Effector CD8-positive, alpha-beta T cell (primary cell): ENCODE measurements at places on chromosomes 4 and X.
A peak's percentile ranks its signal among the peaks of the same experiment; 100 is the strongest.

- no peak for DNase-seq
Observed at GRCh38 chrX:40009462-40009851, 88.3 kb downstream of the BCOR start.

DNA sequence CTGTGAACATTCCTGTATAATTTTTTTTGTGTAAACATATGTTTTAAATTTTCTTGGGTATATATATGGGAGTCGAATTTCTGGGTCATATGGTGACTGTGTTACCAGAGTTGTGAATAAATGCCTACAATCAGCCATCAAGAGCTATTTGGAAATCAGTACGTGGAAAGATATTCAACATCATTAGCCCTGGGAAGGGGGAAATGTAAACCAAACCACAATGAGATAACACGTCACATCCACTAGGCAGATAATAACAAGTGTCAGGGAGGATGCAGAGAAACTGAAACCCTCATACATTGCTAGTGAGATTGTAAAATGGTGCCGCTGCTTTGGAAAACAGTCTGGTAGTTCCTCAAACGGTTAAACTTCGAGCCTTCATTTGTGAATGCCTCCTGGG, 43.9 kb downstream of the LUZP4 start:
- no peak for DNase-seq

DNA sequence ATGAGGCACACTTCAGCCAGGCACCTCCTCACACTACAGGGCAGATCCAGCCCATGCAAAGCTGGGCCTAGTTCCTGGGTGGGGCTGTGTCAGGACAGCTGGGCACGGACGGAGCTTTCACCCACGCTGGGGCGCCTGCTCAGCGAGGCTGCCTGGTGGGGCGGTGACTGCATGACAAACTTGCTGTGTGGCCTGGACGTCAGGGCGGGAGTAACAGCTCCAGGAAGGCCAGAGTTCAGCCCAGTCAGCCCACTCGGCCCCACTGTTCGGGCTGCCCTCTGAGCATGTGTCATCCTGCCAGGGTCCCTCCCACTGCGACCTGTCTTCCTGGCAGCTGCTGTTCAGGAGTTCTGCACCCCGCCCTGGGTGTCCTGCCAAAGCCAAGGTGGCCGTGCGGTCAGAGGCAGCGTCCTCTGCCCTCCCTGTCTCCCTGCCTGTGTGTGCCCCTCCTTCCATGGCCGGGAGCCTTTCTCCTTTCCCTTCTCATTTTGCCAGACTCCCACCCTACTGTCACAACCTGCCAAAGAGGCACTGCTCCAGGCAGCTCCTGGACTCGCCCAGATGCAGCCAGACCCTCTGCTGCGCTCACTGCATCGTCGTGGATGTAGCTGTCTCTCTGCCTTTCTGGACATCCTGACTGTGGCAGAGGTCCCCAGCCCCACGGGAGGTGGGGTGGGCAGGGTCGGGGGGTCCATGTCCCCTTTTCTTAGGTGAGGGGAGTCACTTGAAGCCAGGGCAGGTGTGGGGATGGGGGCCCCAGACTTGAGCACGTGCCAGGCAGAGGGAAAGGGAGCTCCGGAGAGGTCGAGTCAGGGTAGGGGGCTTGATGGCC, 33.0 kb upstream of the KIAA0232 start:
- no peak for DNase-seq

DNA sequence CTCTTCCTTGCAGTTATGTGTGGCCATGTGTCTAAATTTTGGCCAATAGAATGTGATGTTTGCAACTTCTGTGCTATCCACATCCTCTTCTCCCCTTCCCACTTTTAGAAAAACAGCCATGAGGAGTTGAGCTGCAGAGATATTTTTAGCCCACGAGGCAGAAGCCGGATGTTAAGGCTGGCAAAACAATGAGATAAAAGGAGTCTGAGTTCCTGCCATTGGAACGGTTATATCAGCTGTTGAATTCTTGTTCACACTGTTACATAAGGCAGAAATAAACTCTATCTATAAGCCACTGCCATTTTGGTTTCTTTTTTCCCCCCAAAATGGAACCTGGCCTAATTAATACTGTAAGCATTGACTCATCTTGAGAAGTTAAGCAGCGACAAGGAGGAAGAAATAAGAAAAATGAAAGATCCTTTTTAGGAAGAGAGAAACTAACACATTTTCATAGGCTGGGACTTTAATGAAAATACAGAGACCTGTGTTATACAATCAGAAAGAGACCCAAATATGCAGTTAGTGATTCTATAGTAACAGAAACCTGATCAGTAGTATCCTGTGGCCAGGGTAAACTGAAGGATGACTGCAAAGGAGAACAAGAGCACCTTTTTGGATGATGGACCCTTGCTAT, 200.5 kb downstream of the INPP4B start:
- DNase-seq, result no peak

DNA sequence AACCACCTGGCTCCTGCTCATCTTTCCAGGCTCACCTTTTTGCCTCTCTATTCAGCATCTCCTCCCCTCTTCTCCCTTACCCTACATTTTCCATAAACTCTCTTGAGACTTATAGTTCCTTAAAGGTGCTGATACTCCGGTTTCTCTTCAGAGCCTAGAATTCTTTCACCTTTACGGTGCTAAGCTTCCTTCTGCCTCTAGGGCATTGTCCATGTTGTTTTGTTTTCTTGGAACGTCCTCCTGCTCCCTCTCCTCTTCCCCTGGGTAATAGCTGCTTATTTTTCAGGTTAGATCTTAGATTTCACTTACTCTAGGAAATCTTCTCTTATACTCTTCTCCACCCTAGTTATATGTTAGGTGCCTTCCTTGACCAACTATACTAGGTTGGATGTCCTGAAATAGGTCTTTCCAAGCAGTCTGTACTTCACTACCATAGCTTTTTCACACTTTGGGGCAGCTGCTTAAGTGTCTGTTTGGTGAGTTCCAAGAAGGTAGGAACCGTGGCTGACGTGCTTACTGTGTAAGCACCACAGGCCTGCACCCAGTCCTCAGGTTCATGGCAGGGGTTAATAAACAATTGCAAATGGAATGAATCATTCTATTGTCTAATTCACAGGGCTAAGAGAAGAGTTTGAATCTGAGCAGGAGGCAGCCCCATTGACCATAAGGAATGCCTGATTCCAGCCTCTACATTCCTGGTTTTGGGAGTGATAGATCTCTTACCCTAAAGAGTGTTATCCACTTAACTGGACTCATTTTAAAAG, 227.5 kb downstream of the MGST2 start:
- DNase-seq, result no peak

- DNase-seq, result no peak
Observed at GRCh38 chr4:90306810-90307209, 179.6 kb downstream of the CCSER1 start.

DNA sequence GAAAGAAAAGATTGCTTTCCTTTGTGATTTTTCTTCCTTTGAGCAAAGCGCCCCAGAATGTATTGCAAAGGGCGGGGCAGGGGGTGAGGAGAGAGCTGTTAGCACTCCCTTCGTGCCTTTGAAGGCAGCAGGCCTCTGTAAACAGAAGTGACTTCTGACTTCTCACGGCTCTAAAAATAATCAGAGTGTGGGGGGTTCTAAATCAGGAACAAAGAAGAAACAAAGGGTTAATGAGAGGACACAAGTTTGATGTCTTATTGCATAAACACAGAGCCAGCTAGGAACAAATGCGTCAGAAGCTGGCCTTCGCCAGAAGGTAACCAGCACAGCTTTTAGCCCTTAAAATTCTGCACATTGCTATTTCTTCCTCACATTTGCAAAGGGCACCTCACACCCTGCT, 626.2 kb downstream of the MID1IP1 start:
- DNase-seq, result peak; percentile 0

DNA sequence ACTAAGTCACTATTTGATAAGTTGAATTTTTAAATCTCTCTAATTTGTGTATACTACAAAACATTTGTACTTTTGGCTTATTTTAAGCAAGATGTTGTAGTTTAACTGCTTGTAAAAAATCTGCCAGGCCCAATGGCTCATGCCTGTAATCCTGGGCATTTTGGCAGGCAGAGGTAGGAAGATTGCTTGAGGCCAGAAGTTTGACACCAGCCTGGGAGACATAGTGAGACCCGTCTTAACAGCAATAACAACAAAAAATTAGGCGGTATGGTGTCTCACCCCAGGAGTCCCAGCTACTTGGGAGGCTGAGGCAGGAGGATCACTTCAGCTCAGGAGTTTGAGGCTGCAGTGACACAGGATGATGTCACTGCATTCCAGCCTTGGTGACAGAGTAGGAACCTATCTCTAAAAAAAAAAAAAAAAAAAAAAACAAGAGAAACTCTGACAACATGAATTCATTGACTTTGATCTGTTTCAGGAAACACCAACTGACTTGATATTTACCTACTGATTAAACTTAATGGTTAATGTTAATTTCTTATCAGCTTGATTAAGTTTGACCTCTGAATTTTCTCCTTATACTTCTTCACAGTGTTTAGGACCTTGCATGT, 8.9 kb downstream of the FHIP1A start:
- no peak for DNase-seq

- DNase-seq, result no peak
Observed at GRCh38 chrX:113300580-113300979, 459.9 kb upstream of the AMOT start.

DNA sequence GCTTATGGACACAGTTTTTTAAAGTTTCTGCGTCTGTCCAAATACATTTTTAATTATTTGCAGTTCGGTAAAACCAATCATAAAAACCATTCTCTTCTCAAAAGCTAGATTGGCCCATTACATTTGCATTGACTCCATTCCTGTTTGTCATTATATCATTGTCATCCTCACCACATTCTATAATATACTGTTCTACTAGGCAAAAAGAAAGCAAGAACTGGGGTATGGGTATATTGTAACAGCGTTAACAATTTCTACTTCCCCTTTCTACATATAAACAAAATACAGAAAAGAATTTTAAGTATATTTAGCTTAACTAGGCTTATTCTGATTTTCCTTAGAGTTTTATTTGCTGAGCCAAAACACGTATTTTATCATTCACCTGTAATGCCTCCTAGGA, 91.8 kb downstream of the RAP1GDS1 start:
- DNase-seq, result no peak

- no peak for DNase-seq
Observed at GRCh38 chr4:182139491-182139890, 103.7 kb upstream of the TENM3 start.

GRCh38 chr4:54961357-54961975, 163.9 kb downstream of the KDR start:
- DNase-seq, result no peak

DNA sequence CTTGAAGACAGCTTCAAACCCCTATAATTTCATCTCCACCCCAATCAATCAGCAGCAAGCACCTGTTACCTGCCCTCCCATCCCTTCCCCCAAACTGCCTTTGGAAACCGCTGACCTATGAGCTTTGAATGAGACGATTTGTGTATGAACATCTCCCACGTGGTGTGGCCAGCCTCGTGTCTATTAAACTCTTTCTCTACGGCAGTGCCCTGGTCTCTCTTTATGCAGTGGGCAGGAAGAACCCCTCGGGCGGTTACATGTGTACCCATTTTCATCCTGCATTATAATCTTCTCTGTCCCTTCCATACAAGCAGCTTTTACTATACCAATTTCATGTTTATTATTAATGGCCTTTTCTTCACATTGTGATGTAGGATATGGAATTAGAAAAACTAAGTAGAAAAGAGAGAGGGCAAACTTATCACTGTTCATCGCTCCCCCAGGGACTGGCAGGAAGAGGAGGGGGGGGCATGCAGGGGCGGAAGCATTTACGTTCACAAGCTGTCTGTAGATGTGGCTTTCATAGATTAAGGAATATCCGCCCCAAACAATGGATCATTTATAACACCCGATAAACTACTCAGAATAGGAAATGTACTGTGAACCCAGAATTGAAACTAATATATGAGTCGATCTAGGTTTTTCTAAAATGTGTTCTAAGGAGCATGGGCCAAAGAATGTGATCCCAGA, 95.5 kb upstream of the ZNF518B start:
- DNase-seq, result no peak

DNA sequence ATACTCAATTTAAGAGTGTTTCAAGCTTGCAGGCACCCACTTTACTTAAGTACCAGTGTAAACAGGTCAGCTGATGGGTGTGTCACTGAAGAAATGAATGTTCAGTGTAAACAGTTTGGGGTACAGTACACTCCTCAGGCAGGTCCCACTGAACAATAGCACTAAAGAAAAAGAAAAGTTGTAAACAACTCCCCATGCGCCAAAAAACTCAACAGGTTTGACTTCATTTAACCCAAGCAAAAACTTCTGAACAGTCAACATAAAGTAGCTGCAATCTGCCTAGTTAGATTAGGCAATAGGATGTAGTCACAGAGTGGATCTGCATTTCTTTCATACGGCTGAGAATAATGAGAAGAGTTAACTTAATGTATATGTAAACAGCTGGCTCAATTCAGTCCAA, 93.2 kb downstream of the FAM13A start:
- no peak for DNase-seq

GRCh38 chrX:1502853-1503252, 34.1 kb downstream of the P2RY8 start:
- DNase-seq, result no peak

DNA sequence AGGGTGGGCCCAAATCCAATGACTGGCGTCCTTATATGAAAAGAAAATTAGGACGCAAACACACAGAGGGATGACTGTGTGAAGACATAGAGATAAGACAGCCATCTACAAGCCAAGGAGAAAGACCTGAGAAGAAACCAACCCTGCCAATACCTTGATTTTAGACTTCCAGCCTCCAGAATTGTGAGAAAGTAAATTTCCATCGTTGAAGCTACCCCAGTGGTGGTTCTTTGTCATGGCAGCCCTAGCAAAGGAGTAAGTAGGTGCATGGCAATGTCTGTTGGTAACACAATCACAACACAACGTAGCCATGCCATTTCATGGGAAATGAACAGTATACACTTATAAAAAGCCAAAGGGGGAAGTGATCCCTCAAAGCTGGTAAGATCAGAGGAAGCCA, 25.3 kb downstream of the SMIM20 start:
- no peak for DNase-seq

DNA sequence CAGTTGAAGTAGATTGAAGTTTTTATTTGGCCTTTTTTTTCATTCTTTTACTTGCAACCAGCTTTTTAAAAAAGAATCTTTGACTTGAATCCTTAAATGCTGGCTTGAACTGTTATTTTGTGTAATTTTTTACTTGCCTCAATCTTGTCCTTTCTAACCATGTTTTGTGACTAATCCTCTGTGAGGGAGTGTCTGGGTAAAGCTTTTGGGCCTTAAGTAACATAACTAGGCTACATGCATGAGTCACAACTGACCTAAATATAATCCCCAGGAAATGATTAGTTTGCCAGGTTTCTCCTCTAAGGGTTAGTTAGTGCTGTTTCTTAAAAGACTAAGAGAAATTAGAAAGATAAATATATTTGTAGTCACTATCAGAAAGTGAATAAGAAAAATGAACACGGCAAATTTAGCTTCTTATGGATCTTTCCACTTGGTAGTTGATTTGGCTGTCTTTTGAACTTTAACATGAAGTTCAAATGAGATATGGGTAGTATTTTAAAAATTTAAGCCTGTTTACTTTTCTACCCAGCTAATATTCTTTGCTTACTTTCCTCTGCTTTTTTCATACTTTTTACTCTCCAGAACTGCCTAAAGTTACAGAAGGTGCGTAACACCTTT, 13.0 kb downstream of the EXOC1 start:
- DNase-seq, result no peak

GRCh38 chr4:38547052-38547451, 116.9 kb upstream of the KLF3 start:
- DNase-seq, result no peak

- no peak for DNase-seq
Observed at GRCh38 chr4:17468619-17469221, 43.2 kb downstream of the QDPR start.
